ENCODE measurements at places on chromosomes 1 and 21.

- DNase-seq = no peak
Observed at GRCh38 chr1:7048395-7048794, 263.1 kb downstream of the CAMTA1 start.

GRCh38 chr21:35102488-35103371, 53.6 kb upstream of the RUNX1 start:
- DNase-seq = no peak

GRCh38 chr1:242147096-242147976, 148.4 kb upstream of the MAP1LC3C start:
- DNase-seq = no peak

GRCh38 chr1:150970808-150971582, 3.6 kb downstream of the CERS2 start:
- DNase-seq = no peak

DNA sequence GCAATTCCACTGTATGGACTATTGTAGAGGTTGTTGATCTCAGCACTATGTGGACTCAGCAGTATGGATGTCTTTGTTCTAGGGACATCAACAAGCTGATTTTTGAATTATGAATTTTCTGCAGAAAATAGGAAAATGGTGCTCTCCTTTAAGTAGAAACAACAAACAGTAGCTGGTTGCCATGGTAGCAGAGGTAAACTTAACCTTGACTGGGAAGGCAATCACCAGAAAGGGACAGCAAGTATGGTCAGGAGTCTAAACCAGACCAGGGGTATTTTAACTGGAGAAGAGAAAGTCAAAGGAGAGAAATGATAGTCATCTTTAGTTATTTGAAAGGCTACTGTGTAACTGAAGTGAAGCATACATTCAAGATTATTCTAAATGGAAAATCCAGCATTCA, 22.3 kb downstream of the WLS start:
- no peak for DNase-seq

DNA sequence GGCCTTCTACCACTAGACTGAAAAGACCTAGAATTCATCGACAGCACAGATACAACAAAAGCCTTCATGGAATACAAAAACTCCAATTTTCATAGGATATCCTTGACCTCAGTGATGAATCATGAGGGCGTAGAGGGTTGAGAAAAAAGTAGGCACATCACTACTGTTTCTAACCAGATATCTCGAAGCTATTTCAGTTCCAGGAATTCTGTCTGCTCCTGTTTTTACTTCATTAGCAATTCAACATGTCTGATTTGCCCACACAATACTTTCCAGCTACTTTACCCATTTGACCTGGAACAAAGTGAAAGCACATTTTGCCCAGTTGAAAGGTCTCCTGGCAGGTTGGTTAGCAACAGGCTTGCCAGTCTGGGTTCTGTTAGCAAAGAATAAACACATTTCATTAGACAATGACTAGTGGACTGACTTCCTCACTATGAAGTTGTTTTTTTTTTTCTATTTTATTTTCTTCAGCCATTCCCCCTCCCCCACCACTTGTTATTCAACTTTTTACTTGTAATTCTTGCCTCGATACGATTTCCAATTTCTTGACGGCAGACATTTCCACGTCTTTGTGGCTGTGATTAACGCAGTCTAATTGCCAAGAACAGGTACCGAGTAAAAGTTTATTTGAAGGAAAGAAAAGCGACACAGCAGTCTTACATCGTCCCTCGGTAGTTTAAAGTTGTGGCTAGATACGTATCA, 4.0 kb upstream of the ZBTB18 start:
- no peak for DNase-seq

DNA sequence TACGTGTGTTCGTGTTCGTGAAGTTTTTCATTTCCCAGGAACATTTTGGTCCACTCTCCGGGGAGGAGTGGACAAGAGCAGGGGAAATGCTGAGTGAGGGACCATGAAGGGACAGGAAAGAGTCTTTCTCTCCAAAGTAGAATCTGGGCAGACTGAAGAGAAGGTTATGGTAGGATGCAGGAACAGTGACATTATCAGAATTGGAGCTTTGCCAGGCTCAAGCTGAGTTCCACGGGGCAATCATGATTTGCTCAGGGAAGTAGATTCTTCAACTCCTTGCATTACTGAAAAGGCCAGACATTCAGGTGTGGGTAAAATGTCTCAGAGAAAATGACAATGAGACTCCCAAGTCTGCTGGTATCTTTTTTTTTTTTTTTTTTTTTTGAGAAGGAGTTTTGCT, 16.6 kb downstream of the ATP1A4 start:
- no peak for DNase-seq

- no peak for DNase-seq
Observed at GRCh38 chr1:10155087-10155712, 55.2 kb upstream of the KIF1B start.

GRCh38 chr1:212431644-212432043, 1.1 kb upstream of the NENF start:
- DNase-seq = no peak

DNA sequence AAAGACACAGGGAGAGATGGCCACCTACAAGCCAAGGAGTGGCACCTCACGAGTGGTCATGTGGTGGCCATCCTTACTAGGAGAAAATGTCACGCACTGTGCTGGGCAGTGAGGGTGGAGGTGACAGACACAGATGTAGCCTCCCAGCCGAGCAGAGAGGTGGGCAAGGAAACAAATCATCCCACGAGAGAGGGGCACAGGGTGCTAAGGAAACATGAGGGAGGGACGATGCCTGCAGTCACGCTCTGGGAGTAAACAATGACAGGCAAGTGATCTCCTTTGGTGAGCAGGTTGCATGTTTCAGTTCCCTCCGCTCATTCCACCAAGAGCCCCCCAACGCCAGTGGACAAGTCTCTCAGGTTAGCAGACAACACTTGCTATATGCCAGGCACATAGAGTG, 65.8 kb downstream of the CD247 start:
- no peak for DNase-seq

- DNase-seq = no peak
Observed at GRCh38 chr21:26715116-26715515, 130.1 kb downstream of the ADAMTS1 start.

- no peak for DNase-seq
Observed at GRCh38 chr1:46687093-46687659, 15.5 kb downstream of the TEX38 start.

DNA sequence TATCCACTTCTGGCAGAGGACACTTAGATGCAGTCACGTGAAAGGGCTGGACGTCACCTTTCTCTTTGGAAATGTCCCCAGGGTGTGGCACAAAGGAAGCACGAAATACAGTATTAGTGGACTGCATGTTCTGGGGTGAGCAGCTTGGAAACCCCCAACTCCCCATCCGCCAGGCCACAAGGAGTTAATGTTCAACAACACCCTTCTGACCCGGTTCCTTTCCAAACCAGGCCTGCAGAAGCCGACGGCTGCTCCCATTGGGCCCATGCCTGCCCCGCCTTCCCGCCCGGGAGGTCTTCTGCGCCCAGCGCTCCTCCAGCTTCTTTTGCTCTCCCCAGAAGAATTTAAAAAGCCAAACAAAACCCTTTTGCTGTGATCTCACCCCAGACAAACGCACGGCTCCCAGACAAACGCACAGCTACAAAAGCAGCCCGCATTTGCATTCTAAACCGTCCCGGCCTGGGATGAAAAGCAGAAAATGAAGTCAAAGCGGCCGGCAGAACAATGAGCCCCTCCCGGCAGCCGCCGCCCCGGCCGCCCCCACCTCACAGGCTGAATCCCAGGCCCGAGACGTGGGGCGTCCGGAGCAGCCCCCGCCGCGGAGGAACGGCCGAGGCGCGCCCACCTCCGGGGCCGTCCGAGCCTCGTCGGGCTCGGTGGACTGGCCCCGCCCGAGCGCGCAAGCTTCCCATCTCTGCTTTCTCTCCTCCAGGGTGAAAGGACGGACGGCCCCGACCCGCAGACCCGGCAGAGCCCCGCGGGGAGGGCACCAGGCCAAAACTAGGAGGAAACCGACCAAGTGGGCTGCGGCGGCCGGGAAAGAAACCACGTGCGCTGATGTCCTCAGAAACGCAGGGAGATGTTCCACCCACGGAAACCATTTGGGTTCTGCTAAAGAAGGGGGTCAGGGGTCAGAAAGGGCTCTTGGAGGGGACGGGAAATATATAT, 101.9 kb downstream of the PLPP3 start:
- DNase-seq = peak; percentile 46

DNA sequence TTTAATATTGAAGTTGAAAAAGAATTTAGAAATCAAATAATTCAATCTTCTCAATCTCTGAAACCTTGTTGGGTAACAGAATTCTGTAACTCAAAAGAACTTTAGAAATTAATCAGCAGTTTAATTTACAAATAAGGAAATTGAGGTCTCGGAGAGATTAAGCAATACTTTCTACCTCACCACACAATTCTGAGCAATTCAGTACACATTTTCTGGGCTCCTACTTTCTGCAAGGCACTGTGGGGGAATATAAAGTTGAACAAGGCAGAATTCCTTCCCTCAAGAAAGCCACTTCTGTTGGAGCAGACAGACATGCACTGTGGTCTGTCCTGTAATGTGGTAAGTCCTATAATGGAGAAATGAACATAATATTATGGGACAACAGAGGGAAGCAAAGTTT, 47.7 kb downstream of the MEF2D start:
- DNase-seq = no peak

- DNase-seq = no peak
Observed at GRCh38 chr1:201020040-201020591, 3.4 kb downstream of the KIF21B start.

GRCh38 chr1:51569284-51570062, 47.4 kb upstream of the OSBPL9 start:
- no peak for DNase-seq

GRCh38 chr21:37087188-37087587, 14.1 kb downstream of the TTC3 start:
- no peak for DNase-seq

DNA sequence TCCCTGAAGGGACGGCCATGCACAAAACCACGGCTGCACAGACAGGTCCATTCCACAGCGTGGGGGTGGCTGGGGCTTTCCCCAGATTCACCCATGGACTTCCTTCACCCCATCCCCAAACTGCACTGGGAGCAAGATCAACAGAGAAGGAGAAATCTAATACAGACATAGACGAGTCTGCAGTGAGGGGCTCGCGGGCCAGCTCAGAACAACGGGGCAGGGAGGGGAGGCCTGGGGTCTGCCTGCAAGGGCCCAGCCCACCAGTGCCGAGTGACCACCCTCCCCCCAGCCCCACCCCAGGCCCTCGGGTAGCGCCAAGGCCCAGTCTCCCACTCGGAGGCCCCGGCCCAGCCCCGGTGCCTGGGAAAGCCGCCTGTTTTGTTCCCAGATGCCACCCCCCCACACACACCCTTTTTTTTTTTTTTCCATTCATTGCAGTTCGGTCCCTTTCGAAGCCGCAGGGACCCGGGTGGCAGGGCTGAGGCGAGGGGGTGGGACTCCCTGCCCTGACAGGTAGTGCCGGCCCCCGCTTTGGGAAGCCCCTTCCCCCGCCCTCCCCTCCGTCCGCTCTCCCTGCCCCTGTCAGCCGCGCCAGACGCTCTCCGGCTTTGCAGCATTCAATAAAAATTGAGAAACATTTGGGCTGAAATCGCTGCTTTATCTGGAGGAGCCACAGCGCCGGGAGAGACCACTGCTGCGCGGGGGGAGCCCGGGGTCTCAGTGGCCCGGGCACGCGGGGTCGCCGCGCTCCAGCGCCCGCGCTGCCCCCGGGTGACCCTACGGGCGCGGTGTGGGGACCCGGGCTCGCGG, 543 bp upstream of the EPHB2 start:
- DNase-seq = peak; percentile 67

- no peak for DNase-seq
Observed at GRCh38 chr1:201505503-201505890, 1.4 kb downstream of the CSRP1 start.

DNA sequence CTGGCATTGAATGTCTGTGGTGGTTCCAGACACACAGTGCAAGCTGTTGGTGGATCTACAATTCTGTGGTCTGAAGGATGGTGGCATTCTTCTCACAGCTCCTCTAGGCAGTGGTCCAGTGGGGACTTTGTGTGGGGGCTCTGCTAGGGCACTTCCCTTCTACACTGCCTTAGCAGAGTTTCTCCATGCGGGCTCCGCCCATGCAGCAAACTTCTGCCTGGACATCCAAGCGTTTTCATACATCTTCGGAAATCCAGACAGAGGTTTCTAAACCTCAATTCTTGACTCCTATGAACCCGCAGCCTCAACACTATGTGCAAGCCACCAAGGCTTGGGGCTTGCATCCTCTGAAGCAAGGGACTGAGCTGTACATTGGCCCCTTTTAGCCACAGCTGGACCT, 43.0 kb downstream of the RGS18 start:
- DNase-seq = no peak

DNA sequence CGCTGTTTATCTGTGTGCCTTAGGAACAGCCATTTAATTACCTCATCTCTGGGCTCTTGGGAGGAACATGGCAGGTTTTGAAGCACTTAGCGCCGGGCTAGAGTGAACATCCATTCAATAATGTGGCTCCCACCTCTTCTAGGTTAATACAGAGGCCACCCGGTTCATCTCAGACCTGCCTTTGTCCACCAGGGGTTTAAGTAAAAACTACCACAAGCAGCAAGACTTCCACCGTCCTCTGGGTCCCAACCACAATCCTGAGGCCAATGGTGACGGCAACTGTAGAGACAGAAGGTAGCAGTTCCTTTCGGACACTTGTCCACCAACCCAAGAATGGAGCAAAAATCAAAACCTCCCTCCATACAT, 924 bp upstream of the DDOST start:
- no peak for DNase-seq

GRCh38 chr1:231171623-231172197, 9.9 kb downstream of the TRIM67 start:
- no peak for DNase-seq

- DNase-seq = no peak
Observed at GRCh38 chr1:100349246-100349645, 3.1 kb upstream of the CDC14A start.

GRCh38 chr1:173474097-173474779, 2.9 kb upstream of the PRDX6 start:
- DNase-seq = no peak

- DNase-seq = no peak
Observed at GRCh38 chr1:230334447-230334837, 91.7 kb downstream of the PGBD5 start.

GRCh38 chr1:37673920-37674319, 18.4 kb upstream of the CDCA8 start:
- DNase-seq = no peak

GRCh38 chr1:29756498-29756897, 520.2 kb downstream of the PTPRU start:
- no peak for DNase-seq

DNA sequence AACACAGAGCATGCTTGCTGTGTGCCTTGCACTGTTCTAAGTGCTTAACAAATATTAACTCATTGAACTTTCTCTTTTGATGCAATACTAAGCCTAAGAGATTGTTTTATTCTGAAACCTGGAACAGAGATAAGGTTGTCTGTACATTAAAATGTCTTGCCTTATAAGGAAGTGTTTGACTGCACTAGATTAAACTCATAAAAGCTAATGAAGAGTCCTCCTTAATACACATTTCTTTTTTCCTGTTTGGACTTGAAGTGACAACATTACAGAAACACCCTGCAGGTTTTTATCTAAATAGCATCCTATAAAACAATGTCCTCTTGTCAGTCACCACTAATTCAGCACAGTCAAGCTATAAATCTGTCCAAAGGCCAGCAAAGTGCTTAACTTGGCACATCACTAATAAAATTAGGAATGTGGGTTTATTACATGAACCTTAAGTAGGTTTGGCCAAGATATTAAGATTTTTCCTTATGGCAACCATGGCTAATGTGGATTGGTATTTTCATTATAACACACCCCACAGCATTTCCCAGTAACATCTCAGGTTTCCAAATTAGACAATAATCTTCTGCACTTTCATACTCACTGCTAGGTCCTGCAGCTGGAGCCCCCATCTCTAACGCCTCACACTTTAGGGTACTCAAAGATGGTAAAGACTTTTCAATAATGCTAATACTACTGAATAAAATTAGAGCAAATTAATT, 389.7 kb downstream of the LMO4 start:
- DNase-seq = no peak

GRCh38 chr1:162571696-162572095, 10.2 kb downstream of the UAP1 start:
- no peak for DNase-seq

Data from neural crest cell (in vitro differentiated cells).